ENCODE measurements at places on chromosomes 4 and X.

DNA sequence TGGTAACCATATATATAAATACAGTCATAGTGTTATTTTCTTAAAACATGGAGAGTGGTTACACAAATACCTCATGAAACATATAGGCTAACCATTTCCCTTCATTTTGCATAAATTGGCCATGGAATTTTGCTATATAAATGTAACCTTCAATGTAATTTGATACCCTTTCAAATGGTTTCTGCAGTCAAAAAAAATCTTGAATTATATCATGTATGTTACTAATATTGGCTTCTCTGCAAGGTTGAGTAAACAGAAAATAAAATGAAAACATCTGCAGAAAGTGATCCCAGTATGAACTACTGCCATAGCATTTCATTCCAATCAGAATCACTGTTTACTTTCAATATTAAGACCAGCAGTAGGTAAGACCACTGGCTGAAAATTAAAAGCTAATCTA lies 1165.9 kb upstream of the TENM3 start:
- DNase-seq: no peak

DNA sequence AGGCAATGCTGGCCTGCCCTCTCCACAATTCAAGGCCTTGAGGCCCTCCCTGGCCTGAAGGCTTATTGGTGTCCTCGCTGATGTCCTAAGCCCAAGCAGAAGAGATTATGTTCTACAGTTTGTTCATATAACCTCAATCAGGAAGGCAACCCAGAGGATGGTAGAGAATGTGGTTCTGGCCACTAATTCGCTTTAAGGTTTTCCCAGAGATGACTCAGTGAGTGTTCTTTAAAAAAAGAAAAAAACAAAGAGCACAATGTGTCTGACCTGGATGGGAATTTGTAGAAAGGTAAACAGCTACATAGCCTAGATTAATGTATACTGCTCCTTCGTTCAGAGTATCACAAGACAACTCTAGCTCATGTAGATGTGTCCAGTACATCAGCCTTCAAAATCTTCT lies 66.0 kb downstream of the MANBA start:
- DNase-seq: no peak

DNA sequence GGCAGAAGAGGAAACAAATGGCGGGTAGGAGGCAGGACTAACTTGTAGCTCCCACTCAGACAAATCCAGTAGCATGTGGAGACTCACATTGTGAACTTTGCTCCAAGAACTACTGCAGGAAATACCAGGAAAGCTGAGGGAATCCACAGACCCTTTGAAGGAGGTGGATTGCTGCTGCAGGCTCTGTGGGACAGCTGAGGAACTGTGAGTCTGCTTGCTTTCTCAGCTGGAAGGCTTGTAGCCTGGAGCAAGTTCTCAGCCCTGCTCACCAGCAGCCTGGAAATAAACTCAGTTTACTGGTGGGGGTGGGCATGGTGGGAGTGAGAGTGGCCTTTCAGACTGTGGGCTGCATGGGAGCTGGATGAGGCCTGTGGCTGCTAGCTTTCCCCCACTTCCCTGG lies 16.0 kb downstream of the RTL3 start:
- no peak for DNase-seq

DNA sequence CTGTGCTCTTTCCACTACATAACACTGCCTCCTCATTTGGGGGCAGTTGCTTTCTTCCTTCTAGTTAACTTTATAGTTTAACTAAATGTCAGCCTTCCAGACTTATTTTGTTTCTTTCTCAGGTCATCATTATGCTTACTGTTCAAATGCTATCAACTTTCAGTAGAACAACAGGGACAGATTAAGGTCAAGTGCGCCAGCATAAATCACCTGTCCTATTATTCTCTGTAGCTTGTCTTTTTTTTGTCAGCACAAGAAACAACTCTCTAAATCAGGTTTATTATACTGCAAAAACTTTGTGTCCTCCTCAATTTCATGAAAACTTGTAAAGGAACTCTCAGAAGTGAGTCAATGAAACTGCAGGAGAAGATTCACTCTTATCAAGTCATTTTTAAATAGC lies 19.6 kb downstream of the SPANXA2 start:
- DNase-seq: no peak

GRCh38 chr4:90845777-90846176 lies 718.6 kb downstream of the CCSER1 start:
- DNase-seq: no peak

DNA sequence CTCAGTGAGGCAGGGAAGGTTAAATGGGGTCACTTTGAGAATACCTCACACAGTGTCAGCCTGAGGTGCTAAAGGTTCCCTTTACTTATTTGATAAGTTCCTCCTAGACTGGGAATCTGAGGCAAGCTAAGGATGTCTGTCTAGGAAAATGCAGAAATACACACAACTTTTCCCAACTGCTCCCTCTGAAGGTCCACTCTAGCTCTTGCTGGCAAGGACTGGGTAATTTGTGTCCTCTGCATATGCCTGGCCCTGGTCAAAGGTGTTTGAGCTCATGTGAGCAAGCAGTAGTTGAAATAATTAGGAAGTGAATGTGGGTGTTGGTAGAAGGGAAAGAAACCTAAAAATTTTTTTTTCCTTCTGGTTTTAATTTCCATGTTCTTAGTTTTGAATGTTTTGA lies 21.3 kb downstream of the TXLNG start:
- no peak for DNase-seq

GRCh38 chr4:172892300-172892699 lies 276.3 kb upstream of the GALNT7 start:
- no peak for DNase-seq

DNA sequence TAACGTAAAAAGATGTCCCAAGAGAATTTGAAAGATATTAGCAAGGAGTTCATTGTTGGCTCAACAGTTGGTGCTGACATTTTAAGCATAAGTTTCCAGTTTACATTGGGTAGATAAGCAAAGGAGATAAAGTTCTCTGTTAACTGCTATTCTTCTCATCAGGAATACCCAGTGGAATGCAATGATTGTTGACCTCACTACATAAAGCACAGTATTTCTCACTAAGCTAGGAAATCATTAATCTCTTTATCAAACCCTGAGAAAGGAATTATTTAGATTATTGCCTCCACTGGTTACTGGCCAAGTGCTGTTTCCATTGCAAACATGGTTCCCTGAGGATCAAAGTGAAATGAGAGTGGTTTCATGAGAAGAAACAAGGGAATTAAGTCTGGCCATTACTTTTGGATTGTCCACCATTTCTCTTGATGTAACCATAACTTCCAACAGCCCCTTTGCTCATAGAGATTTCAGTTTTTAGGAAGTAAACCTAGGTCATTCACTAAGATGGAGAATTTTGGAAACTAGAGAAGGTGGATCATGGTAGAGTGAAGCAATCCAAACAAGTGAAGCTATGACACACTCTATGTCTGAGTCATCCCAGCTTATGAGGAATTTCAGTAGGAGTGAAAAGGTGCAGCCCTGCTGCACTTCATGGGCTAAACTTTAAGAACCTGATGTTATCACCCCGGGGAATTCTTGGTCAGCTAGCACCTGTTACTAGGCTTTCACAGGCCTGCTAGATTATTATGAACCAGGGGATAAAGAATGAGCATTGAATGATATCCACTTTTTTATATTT lies 163.4 kb downstream of the AREG start:
- no peak for DNase-seq

DNA sequence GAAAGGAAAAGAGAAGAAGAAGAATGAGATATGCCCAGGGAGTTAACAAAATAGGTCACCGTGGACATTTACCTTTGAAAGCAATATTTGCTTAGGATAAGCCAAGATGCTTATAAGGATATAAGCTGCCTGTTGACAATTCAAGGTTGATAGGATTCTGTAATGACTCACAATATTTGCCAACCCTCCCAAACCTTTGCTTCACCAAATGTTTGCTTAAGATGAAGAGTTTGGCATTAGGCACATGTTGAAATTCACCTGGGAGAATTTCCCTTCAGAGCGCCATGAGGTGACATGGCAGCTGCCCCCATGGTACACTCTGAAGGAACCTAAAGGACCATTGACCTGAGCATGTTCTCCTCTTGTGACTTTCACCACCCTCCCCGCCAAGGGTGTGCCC lies 4.6 kb downstream of the PALLD start:
- DNase-seq: no peak

DNA sequence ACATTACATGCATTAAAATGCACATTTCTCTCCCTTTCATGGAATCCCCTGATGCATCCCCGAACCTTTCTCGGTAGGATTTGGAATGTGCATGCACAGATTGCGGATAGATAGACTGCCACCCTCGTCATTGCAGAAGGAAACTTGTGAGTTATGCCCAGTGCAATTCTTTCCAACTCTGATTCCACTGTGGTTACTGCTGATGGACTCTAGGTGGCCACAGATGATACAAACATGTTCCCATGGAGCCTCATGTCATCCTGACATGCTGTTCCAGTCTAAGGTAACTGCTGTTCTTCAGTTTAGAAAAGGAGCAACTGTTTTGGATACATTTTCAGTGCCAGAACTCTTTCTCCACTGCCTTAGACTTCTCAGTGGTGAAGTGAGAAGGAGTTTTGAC lies 9.1 kb upstream of the VCX3B start:
- no peak for DNase-seq

- no peak for DNase-seq
Observed at GRCh38 chr4:88623097-88623496, 30.8 kb downstream of the HERC3 start.

GRCh38 chrX:150625097-150625496 lies 56.7 kb downstream of the MTM1 start:
- DNase-seq: no peak

DNA sequence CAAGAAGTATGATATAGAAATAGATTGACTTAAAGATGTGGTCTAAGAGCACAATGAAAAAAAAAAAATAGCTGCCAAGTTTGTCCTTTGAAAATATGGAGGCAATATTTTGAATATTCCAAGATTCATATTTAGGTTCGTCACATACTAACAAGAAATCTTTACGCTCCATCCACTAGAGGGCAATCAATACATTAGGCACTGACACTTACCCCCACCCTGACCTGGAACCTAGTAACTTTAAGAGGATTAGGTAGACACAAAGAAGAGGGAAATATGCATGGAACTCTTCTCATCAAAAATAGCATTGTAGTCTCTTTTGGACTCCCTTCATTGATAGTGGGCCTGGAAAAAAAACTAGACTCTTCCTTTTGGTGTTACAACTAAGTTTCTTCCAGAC lies 1108.1 kb downstream of the PCDH19 start:
- no peak for DNase-seq
